A172 (cell line): ENCODE measurements at places on chromosomes 5 and 9.
A peak's percentile ranks its signal among the peaks of the same experiment; 100 is the strongest.

- DNase-seq: no peak
Measured at GRCh38 chr5:92695123-92696003, 885.7 kb downstream of the NR2F1-AS1 start.

- DNase-seq: peak; percentile 7
Measured at GRCh38 chr5:36070687-36071571, 4.2 kb upstream of the UGT3A2 start.

- no peak for DNase-seq
Measured at GRCh38 chr9:125950880-125951471, 203.8 kb downstream of the PBX3 start.

GRCh38 chr5:121681229-121681855 lies 170.3 kb upstream of the FTMT start:
- DNase-seq: peak; percentile 25

DNA sequence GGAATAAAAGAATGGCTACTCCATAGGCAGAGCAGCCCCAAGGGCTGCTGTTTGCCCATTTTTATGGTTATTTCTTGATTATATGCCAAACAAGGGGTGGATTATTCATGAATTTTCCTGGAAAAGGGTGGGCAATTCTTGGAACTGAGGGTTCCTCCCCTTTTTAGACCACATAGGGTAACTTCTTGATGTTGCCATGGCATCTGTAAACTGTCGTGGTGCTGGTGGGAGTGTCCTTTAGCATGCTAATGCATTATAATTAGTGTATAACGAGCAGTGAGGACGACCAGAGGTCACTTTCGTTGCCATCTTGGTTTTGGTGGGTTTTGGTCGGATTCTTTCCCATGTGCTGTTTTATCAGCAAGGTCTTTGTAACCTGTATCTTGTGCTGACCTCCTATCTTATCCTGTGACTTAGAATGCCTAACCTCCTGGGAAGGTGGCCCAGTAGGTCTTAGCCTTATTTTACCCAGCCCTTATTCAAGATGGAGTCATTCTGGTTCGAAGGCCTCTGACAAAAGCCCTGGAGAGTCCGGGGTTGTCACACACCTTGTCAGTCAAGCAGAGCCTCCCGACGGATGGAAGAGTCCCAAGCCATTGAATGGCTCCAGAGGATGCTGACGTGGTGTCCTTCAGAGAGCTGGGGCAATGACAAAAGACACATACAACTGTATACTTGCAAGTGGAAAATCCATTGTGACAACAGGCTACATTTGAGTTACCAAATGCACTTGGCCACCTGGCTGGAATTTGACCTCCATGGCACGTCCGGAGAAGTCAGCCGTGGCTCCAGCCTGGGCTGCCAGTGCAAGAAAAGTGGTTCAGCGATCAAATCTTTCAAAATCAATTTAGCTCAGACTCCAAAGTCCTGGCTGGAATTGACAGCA lies 67.1 kb upstream of the CLINT1 start:
- DNase-seq: no peak

GRCh38 chr9:80875947-80876346 lies 813.4 kb downstream of the TLE1 start:
- no peak for DNase-seq

DNA sequence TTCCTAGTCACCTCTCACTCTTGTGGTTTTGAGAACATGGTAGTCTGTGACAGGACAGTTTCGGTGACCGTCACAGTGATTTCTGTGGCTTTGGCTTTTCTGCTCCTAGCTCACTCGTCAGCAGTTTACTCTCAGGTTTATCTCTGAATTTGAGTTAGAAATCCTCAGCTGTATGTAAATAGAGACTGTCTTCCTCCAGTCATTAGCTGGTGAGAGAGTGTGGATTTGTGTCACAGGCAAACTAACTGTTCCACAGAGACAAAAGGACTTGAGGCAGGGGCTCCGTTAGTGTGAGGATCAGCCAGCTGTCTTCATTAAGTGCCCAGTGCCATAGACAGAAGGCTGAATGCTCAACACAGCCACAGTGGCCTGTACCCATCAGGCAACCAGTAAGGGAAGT lies 131.4 kb downstream of the CD180 start:
- no peak for DNase-seq

DNA sequence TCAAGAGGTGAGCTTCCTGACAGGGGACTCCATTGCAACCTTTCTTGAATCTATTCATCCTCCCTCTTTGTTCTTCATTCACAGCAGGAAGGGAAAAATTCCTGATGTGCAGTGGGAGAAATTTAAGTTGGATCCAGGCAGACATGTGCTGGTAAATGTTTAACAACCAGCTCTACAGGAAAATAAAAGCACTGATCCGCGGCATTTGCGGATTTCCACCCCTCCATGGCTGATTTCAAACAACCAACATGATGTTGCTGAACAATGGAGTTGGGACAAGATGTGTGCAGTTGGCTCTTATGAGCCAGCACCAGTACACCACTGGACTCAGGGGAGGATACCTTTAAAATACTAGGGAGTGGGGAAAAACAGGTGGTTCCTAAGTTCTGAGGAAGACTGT lies 47.0 kb downstream of the SPRY4 start:
- DNase-seq: no peak

- no peak for DNase-seq
Measured at GRCh38 chr9:126693428-126693944, 79.8 kb downstream of the LMX1B start.

- peak; percentile 22 for DNase-seq
Measured at GRCh38 chr9:37283730-37284325, 138.7 kb upstream of the GRHPR start.

- peak; percentile 99 for DNase-seq
Measured at GRCh38 chr5:159826351-159827214, 89.7 kb upstream of the ADRA1B start.

DNA sequence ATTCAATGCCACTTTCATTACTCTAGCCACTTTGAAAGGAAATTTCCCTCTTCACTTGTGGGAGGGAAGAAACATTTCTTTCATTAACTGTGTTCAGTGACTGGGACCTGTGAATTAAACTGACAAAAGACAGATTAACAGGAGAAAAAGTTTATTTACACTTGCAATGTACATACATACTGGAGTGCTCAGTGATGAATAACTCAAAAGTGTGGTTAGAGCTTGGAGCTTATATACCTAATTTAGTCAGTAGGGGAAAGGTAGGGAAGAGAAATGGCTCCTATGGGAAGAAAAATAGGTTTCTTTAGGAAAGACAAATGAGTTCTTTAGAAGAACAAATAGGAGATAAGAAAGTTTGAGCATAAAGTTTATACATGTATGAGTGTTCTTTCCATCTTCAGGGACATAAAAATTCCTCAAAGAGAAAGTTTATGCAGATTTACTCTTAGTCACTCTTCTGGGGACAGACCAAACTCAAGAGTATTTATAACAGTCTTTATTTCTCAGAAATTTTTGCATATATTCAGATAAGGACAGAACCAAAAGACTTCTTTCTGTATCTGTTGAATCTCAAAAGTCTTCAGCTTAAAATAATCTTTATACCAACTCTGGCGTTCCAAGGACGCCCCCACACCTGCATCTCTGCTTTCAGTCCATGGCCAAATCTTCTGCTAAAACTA lies 120.0 kb upstream of the RAI14 start:
- no peak for DNase-seq

GRCh38 chr5:124824637-124825158 lies 78.3 kb upstream of the ZNF608 start:
- peak; percentile 67 for DNase-seq

- no peak for DNase-seq
Measured at GRCh38 chr5:16500024-16500423, 34.4 kb upstream of the ZNF622 start.

GRCh38 chr9:13478639-13479038 lies 199.1 kb upstream of the MPDZ start:
- DNase-seq: no peak

GRCh38 chr9:16329671-16330113 lies 540.8 kb downstream of the BNC2 start:
- DNase-seq: no peak

- no peak for DNase-seq
Measured at GRCh38 chr5:178831049-178831448, 28.7 kb upstream of the ZNF354B start.

GRCh38 chr5:130198927-130199326 lies 294.7 kb downstream of the CHSY3 start:
- DNase-seq: peak; percentile 39

- no peak for DNase-seq
Measured at GRCh38 chr5:91651704-91652103, 268.6 kb upstream of the ARRDC3 start.

- DNase-seq: no peak
Measured at GRCh38 chr5:14235872-14236271, 92.7 kb downstream of the TRIO start.

- peak; percentile 35 for DNase-seq
Measured at GRCh38 chr5:170541146-170541769, 37.4 kb downstream of the KCNIP1 start.

- DNase-seq: no peak
Measured at GRCh38 chr5:17269201-17269600, 51.8 kb downstream of the BASP1 start.

DNA sequence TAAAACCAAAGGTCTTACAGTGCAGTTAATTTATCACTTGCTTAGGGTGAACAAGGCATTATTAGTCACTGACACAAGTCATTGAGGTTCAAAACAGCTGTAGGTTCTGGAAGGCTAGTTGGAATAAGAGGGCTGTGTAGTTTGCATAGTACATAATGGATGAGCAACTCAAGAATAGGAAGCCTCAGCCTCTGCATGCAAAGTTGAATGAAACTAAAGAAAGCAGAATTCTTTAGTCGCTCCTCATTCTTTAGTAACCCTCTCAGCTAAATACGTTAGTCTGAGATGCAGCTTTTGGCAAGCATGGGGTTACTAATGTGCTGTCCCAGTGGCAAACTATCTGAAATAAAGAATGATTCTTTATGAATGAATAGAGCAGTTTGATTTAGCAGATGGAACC lies 74.2 kb downstream of the ADGRV1 start:
- no peak for DNase-seq

GRCh38 chr5:170429014-170429413 lies 39.8 kb upstream of the KCNMB1 start:
- DNase-seq: peak; percentile 11

DNA sequence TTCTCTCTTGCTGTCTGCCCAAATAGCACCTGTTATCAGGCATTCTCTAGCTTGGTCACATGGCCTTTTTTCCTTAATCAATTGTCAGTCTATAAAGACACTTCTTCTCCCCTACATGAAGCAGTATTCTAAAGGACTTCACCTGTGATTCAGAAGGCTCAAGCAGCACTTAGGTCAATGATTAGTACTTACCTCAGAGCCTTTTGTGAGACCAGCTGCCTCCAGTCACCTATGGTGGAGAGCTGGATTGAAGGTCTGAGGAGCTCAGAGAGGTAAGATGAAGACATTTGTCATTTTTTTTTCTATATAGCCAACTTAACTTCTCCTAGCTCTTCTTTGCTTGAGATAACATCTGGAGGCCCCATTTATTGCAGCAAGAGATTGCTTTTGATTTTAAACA lies 278.3 kb upstream of the PCSK5 start:
- no peak for DNase-seq

GRCh38 chr9:123353984-123354591 lies 1.9 kb upstream of the CRB2 start:
- DNase-seq: peak; percentile 64

- no peak for DNase-seq
Measured at GRCh38 chr9:131395157-131396098, 1.5 kb downstream of the PRRC2B start.

DNA sequence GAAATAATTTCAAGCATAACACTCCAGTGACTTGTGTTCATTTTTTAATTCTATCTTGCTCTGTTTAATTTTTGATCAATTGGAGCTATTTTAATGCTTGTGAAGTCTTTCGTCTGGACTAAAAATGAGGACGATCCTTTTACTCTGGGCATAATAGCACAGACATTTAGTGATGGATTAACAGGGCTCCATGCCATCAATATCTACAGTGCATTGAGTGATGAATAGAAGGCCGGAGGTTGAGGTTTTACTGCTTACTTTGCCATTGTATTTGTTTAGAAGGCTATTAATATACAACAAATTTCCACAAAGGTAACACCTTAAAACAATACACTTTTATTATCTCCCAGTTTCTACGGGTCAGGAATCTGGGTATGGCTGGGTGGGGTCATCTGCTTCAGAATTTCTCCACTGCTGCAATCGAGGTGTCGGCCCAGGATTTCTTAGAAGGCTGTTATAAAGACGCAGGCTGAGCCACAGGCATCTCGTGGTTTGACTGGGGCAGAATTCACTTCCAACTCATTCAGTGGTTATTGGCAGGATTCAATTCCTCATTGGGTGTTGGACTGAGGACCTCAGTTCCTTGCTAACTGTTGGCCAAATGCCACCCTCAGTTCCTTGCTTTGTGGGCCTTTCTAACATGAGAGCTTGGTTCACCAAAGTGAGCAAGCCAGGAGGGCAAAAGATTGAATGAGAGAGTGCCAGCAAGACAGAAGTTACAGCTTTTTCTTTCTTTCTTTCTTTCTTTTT lies 265.4 kb upstream of the VLDLR start:
- peak; percentile 4 for DNase-seq

DNA sequence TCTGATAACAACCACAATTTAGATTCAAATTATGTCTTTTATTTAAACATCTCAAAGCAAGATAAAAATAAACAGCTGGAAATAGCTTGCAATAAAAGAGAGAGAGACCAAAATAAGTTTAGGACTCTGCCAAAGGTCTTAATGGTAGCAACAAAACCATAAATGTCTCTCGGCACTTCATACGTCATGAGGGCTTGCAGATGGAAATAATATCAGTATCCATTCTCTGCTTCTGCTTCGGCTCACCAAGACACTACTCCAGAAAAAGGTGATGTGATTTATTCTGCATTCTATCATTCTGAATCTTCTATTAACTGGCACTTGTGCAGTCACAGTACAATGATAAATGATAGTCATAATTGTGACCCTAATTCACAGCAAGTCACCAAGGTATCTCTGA lies 56.1 kb downstream of the EBF1 start:
- DNase-seq: no peak

DNA sequence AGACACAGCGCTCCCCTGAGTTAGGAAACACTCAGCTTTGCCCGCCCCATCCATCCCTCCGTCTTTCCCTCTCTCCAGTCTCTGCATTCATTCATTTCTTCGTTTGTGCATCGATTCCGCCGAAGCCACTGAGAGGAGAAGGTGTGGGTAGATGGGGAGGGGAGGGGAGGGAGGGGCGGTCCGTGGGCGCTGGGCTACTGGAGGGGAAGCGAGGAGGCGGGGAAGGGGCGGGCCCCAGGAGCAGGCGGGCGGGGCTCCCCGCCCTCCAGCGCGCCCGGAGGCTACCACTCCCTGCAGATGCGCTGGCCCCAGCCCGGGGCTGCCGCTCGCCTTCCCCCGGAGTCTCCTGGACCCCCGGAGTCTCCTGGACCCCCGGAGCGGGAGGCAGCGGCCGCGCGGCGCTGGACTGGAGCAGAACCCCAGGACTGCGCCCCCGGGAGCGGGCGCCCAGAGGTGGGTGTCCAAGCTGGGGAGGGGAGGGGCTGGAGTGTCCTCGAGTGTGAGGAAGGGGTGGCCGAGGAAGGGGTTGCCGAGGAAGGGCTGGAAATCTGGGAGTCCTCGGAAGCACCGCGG lies 159.5 kb downstream of the C9orf152 start:
- peak; percentile 88 for DNase-seq

DNA sequence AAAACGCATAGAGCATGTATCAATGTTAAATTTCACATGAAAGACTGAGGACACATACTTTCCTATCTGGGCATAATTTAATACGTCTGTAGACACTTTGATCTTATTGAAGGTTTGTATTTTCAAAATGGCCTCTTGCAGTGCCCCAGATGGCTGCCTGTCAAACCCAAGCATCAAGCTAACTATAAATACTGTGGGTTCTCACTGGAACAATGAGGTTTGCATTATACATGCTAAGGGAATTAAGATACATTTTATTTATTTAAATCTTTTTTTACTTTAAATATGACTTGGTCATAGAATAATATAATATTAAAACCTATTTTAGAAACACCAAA lies 702.9 kb upstream of the GRAMD2B start:
- DNase-seq: no peak
